ENCODE measurements at places on chromosomes 2 and 18.

- no peak for DNase-seq
Observed at GRCh38 chr2:5701266-5701665, 9.1 kb downstream of the SOX11 start.

DNA sequence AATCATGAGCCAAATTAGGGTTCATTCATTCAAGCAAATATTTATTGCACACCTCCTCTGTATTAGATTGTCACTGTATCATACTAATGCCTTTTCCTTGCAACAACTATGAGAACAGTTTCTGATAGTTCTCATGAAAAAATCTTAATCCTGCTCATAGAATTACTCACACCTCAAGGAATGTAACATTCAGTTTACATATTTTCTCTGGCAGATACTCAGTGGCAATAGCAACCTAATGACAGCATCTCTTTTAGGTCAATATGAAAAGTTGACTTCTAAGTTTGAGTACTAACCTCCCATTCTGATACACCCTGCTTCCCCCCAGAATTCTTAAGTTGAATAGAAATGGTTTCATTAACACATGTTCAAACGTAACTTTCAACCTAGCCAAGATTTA is 132.0 kb downstream of the VWC2L start:
- no peak for DNase-seq

DNA sequence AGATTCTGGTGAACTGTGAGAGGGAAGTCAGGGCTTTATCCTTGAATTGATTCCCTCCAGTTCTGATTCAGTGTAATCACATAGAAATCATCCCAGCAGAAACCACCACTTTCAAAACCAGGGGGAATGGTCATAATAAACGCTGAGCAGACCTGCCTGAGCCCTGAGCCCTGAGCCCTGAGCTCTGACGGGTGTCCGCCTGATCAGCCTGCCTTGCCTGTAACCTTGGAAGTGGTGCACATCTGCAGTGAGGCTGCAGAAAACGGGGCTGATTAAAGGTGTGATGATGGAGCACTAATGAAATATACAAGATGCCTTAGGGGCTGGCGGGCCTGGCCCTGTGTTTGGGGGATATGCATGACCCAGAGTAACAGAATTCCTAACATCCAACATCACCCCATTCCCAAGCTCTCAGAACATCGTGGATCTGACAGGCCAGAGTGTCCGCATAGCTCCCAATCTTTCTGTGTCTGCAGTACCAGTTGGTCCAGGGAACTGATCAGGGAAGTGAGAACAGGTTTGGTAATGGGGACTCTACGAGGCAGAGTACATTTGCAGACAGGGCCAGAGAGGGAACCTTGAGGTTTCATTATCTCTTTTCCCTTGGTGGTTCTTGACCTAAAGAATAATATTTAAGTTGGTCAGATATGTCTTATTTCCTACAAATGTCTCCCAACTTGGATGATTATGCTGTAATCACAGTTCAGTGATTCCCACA is 37.8 kb downstream of the KCTD18 start:
- DNase-seq: no peak

- no peak for DNase-seq
Observed at GRCh38 chr18:49650426-49650891, 88.6 kb downstream of the LIPG start.

All from effector memory CD8-positive, alpha-beta T cell (primary cell).